ENCODE measurements at places on chromosomes 6 and 20.
A peak's percentile ranks its signal among the peaks of the same experiment; 100 is the strongest.

DNA sequence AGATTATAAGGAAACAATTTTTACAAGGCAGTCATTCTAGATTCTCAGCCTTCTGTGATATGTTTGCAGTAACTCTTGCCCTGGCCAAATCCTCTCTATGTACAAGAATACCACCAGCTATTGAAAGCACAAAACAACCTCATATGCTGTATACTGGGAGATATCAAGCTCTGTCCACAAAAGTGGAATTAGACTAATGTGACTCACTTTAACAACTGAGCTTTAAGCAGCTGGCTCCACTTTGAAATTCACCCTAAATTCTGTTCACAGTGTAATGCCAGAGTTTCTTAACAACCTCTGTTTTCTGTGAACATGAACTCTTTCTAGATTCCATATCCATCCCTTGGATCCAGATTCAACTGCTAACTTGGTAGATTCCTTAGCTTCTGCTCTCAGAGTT lies 47.6 kb downstream of the CHD6 start:
- DNase-seq = no peak

DNA sequence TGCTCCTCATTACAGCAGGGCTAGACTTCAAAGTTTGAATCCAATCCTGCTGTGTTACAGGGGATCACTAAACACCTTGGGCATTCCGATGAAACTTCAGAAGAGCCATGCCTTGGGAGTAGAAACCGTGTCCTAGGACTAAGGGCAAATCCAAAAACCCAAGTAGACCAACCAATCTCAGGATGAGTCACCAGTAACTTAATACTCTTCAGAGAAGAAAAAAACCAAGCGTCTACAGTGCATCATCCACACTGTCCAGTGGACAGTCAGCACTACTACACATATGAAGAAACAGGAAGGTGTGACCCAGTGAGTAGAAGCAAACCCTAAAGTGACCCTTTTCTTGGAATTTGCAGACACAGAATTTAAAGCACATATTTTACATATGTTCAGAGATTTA lies 39.5 kb upstream of the VAPB start:
- DNase-seq = no peak

DNA sequence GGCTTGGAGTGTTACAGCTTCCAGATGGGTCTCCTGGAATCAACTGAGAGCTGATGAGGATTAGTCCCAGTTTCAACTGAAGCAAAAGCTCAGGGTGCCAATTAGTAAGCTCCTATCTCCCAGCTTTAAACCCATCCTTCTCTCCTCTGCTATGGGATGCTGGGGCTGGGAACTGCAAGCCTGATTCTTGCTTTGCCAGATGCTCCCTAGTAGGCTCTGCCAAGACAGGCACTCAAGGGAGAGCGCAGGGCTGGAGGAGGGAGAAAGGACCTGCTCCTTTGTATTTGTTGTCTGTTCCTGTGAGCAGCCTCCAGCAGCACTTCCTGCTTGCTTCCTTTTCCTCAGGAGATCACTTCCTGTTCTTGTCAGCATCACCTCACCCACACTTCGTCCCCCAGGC lies 309.7 kb downstream of the KIF16B start:
- no peak for DNase-seq

DNA sequence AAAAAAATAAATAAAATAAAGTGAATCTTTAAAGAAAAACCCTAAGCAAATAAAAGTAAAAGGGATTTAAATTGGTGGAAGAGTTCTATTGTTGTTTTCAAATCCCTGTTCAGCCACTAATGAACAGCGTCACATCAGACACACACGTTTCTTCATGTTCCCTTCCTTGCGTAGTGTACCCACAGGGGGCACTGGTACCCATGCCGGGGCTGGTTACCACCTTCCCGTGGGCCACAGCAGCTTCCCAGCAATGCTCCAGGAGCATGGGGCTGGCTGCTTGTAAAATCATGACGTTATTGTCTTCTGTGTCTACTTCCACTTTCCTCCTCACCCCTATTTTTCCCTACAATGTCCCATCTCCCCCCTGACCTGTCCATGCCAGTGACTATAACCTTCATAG lies 988.7 kb downstream of the KIF16B start:
- no peak for DNase-seq

DNA sequence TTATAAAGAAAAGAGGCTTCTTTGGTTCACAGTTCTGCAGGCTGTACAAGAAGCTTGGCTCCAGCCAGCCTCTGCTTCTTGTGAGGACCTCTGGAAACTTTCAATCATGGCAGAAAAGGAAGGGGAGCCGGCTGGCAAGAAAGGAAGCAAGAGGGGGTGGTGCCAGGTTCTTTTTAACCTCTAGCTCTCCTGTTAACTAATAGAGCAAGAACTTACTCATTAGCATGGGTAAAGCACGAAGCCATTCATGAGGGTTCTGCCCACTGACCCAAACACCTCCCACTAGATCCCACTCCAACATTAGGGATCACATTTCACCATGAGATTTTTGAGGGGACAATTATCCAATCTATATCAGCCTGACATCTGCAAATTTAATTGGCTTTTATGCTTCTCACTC lies 347.1 kb downstream of the GRIK2 start:
- DNase-seq = no peak

DNA sequence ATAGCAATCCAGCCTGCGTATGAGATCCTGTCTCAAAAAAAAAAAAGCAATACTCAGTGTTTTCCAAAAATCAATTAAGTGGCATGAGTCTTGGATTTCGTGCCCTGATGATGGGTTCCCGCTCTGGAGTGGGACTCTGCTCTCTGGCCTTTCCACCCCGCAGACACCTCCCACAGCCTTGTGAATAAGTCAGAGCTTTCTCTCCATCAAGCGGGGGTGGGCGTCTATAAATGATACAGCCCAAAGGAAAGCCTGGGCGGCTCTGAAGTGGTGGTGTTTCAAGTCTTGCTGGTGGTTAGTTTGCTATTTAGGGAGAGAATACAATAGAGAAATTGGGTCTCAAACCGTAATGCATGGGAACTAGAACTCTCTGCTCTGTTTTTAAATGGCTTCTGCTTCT lies 52.5 kb upstream of the TAGAP start:
- DNase-seq = no peak

GRCh38 chr20:25024171-25024570 lies 31.6 kb upstream of the APMAP start:
- no peak for DNase-seq

GRCh38 chr6:155519176-155519738 lies 63.6 kb upstream of the NOX3 start:
- DNase-seq = no peak

- no peak for DNase-seq
Measured at GRCh38 chr6:135870722-135871121, 19.2 kb downstream of the PDE7B start.

DNA sequence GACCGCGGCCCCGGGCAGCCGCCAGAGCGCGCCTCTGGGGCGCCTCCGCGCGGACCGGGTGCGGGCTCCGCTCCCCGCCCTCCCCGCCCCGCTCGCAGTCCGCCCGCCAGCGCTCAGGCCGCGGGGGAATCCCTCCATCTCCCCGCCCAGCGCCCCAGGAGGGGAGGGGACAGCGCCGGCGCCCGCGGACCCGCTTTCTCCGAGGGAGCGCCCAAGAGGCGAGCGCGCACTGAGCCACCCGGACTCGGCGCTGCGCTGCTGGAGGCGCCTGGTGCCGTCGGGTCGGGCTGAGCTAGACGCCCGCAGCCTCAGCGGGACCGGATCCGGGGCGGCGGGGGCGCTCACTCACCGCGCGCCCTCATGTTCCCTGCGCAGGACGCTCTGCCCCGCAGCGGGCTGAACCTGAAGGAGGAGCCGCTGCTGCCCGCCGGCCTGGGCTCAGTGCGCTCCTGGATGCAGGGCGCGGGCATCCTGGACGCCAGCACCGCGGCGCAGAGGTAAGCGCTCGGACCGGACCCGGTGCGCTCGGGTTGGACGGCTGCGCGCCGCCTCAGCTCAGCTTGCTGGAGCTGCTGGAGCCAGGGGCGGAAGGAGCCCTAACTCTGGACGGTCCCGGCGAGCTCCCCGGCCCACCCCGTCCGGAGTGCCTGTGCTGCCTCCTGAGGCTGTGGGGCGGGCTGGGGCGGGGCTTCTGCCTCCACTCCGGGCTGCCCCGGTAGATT lies 867 bp downstream of the EBF4 start:
- DNase-seq = peak; percentile 67

- DNase-seq = no peak
Measured at GRCh38 chr6:125149256-125150144, 4.1 kb upstream of the TPD52L1 start.

Measured in GM10248 (cell line).